Esophagus squamous epithelium (tissue), 5 donors: ENCODE measurements at places on chromosomes 7 and 10.

DNA sequence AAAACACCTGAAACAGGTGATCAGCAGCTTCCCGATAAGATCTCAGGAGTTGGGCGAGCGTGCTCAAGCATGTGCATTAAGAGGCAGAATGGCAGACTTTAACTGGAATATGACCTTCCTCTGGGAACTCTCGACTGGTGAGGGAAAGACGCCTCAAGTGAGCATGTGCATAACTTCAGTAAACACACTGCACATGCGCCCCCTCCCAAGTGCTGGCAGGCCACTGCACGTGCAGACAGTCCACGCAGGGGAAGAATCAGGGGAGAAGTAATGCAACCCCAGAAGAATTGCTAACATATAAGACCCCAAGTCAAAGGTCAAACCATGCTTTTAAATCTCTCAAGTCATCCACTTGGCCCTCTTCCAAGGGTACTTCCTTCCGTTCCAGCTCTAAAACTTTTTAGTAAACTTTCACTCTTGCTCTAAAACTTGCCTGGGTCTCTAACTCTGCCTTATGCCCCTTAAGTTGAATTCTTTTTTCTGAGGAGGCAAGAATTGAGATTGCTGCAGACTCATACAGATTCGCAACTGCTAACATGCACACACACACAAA, 541.0 kb downstream of the TNS3 start:
- no peak for DNase-seq

DNA sequence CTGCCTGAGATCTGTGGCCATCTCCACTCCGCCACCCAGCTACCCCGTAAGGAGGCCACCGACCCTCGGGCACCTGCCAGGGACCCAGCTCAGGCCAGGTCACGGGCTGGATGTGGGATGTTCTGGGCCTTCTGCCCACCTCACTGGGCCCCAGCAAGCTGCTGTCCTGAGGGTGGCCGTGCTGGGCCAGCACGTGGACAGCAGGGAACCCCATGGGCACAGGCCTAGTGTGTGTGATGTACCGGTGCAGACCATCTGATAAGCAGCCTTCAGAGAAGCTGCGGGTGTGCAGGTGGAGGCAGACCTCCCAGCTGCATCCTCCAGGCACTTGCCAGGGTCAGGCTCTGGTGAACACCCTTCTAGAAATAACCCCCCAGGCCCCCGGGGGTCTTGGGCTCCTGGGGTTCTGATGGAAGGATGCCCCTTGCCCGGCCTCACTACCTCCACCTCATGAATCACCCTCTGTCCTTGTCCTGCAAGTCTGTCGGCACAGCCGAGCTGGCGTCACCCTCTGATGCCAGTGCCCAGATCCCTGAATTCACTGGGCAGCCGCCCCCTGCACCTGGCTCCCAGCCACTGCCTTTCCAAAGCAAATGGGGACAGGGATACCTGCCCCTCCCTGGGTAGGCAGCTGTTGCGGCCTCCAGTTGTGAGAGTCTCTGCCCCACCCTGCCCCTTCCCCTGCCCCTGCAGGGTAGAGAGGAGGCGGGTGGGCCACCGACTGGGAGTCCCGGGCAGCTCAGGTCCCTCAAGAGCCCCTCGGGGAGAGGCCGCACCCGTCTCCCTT, 139.8 kb downstream of the FAM53B start:
- no peak for DNase-seq

DNA sequence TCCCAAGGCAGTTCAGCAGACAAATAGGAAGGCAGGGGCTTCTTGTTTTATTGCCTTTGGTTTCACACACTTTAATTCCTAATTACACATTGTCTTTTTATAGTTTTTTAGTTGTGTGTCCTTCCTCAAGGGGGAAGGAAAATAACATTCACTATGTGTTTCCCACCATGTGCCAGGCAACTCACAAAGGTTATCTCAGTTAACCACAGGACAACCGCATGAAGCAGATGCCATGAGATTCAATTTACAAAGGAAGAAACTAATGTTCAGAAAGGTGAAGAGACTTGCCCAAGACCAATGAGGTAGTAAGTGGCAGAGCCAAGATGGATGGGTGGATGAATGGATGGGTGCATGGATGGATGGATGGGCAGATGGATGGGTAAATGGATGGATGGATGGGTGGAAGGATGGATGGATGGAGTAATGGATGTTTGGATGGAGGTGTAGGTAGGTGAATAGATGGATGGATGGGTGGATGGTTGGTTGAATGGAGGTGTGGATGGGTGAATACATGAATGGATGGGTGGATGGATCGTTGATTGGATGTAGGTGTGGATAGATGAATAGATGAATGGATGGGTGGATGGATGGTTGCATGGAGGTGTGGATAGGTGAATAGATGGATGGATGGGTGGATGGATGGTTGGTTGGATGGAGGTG, 77.9 kb downstream of the ARHGAP22 start:
- no peak for DNase-seq

GRCh38 chr7:36216063-36216684, 63.1 kb downstream of the EEPD1 start:
- DNase-seq, result no peak
